EH (cell line): ENCODE measurements at places on chromosomes 2 and 18.

DNA sequence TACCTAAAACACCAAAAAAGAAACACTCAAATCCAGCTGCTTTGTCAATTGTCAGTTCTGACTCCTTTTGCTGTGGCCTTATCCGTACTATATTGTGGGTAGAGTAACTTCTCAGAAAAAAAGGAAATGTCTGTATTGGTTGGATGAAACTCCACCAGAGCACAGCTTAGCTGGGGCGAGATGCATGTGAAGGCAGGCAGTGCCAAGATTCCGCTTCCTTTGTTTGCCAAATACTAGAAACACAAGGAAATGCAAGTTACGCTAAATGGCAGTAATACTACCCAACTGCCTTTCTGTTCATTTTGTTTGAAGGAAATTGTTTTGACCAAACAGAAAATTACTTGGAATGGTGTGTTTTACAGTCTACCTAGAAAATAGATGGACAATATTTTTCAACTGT, 10.0 kb downstream of the KLF11 start:
- DNase-seq, result no peak

GRCh38 chr2:96521219-96521618, 15.3 kb upstream of the ARID5A start:
- DNase-seq, result no peak

GRCh38 chr18:75250471-75250821, 39.8 kb downstream of the TSHZ1 start:
- no peak for DNase-seq

- no peak for DNase-seq
Measured at GRCh38 chr2:35714883-35715282, 640.7 kb upstream of the CRIM1 start.

DNA sequence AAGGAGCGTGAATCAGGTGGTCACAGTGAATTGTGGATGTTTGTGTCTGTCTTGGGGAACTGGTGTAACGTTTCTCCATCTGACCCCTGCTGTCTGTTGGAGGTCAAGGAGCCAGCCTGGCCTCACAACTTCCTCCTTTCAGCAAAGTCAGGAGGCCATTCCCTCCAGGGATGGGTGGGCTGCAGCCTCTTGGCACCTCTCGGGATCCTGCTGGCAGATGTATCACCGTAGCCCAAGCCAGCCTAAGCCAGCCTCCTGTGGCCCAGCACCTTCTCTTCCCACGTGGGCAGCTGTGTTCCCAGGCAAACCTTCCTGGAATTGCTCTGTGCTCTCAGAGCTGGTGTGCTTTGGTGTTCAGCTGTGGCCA, 30.5 kb downstream of the HPCAL1 start:
- no peak for DNase-seq

GRCh38 chr2:113842919-113843736, 46.8 kb upstream of the ACTR3 start:
- peak; percentile 66 for DNase-seq

- no peak for DNase-seq
Measured at GRCh38 chr2:3422161-3422779, 42.8 kb downstream of the TRAPPC12 start.

GRCh38 chr2:176537932-176538331, 268.7 kb downstream of the MTX2 start:
- DNase-seq, result no peak

DNA sequence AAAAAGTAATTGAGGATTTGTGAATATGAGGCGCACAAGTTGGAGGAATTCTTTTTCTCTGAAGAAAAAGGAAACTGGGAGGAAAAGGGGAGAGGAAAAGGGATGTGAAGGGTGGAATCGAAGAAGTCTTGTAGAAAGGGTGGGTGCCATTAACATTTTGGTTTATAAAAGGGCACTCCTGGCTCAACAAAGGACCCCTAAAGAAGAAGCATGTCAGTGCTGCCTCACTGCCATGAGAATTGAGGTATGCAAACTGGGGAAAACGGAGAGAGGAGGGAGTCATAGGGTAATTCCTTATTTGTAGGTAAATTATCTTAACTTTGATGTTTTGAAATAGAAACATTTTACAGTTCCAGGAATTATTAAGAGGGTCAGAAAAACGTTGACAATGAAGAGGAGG, 207.2 kb downstream of the NAPG start:
- DNase-seq, result no peak

- DNase-seq, result no peak
Measured at GRCh38 chr18:46291149-46291548, 187.0 kb downstream of the HAUS1 start.

DNA sequence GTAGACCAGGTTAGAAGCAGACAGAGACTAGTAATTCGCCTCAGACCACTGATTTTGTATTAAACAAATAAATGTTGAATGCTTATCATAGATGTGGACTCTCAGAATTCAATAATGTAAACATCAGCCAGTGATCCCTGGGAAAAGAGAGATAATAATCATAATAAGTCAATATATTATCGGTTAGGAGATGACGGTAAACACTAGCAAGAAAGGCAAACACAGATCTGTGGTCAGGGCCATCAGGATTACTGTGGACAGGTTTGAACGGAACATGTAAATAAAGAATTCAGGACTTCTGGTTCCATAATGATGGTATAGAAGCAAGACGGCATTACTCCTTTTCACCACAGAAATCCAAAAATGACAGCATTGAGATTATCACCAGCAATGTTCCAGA, 861.6 kb downstream of the CBLN2 start:
- DNase-seq, result no peak

DNA sequence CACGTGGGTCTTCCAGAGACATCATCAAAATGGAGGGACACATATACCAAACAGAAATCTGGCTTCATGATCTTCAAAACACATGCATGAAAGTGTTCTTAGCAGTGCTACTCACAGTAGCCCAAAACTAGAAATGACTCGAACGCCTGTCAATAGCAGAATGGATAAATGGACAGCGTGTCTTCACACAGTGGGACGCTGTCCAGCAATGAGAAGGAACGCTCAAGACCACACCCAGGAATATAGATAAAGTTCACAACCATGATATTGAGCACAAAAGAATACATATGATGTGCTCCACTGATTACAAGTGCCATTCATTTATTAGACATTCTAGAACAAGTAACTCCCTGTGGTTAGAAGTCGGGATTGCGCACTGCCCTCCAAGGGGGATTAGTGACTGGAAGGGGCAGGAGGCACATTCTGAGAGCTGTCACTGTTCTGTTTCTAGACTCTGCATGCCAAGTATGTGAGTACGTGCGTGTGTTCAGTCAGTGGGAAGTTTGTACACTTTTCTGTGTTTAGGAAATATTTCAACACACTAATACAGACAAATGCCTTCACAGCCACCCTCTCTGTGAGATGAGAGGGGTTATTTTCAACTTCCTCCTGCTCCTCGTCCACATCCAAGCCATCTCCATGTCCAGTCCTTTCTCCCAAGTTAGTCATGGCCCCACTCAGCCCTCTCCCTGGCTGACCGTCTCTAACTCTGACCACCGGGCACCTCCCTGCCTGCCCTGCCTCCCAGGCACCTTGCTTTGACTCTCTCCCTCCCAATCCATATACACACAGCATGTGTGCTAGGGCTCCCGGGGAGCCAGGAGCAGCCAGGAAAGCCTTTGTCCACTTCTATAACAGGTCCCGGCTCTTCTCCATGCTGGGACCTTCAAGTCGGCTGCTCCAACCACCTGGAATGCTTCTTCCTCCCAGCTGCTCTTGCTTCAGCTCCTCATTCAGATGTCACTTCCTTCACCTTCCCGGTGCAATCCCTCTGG, 26.9 kb upstream of the TNS1 start:
- DNase-seq, result peak; percentile 25

DNA sequence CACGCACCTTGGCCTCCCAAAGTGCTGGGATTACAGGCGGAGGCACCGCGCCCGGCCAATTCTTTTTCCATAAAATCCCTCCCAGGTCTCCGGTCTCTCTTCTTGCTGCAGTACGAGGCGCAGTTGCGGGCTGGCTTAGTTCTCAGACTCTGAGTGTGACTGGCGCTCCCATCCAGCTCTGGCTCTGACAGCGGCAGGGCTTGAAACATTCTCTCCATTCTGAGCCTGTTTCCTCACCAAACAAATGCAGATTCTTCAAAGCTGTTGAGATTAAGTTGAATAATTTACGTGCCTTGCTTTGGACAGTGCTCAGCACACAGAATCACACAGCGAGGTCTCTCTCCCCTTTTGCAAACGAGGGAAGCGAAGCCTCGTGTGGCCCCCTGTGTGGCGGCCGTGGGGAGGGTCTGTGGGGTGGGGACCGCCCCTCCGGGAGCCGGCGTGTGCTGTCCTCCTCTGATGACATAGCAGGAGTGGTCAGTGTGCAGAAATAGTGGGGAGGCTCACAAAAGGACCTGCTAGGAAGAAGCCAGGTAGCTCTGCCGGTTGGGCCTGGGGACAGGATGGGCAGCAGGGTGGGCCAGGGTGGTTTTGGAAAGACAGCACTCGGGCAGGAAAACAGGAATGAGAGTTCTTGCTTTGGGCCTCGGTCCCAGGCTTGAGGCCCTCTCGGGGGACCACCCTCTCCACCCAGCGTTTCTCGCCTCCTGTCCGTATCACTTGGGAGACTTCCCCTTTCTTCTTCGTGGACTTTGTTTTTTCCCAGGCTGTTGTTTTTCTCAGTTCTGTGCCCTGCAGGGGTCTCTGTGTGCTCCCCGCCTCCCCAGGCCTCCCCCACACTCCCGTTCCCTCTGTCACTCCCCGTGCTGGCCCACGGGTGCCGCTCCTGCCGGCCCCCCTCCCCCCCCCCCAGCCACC, 75.0 kb downstream of the KCNG2 start:
- DNase-seq, result no peak

DNA sequence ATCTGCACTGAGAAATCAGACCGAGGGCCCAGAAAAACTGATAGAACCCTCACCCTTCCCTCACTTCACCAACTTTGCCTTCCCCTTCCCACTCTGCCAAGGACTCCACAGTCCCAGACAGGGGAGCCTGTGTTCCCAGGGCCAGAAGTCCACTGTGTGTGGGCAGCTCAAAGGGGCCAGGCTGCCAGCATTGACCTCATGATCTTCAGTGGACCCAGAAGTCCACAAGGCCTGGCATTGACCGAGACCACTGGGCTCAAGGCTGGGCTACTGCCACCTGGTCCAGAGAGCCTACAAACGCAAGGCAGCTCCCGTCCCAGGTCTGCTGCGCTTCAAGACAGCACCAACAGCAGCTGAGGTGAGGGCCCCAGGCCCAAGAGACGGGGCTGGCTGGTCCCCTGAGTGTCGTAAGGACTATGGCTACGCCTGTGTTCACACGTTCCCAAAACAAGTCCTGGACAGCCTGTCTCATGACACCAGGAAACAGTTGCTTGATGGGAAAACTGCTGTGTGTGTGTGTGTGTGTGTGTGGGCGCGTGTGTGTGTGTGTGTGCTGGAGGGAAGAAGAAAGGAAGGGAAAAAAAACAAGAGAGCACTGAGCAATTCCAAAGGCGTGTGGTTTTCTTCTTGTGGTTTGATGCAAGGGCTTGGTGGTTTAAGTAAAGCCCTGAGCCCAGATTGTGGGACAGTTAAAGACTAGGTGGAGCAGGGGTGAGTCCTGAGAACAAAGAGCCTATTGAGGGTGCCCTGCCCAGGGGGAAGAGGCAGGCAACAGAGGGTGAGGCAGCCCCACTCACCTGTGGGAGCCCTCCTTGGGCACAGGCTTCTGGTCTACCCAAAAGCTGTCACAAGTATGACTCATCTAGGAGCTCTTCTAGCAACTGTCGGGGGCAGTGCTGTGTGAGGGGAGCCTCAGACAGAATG, 46.6 kb upstream of the ZBTB7C start:
- DNase-seq, result peak; percentile 87

- DNase-seq, result no peak
Measured at GRCh38 chr2:12192762-12193161, 446.3 kb downstream of the LPIN1 start.
